Uterus (tissue), 4 donors: ENCODE measurements at places on chromosomes 2 and 18.

- DNase-seq = no peak
Measured at GRCh38 chr2:97359861-97360584, 229.7 kb downstream of the ANKRD36B start.

DNA sequence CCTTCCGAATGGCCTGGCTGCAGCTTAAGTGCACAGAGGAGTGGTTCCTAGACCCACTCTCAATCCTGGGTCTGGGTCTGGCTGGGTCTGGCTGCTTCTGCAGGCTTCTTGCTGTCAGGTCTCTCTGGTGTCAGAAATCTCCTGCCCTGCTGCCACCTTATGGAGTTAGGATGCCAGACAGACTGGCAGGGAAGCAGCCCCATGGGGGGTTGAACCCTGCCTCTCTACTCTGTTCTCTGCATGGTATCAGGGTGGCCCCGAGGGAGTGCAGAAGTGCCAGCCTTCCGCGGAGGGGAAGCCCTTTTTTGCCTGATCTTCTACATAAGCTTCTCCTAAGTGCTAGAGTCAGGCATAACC, 89.4 kb downstream of the ZCCHC2 start:
- DNase-seq = no peak

DNA sequence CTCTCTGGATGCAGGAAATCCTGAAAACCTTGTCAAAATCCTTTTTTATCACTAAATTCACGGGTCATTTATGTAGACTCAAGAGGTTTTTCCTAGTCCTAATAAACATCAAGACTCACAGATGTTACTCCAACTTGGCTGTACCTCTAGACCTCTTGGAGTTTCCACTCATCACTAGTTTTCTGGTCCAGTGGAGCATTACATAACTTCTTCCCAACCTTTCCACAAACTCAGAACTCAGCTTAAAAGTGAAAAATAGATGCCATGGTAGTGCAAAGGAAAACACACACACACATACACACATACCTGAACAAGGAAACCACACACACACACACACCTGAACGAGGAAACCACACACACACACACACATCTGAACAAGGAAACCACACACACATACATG, 807.2 kb downstream of the LRP1B start:
- no peak for DNase-seq

DNA sequence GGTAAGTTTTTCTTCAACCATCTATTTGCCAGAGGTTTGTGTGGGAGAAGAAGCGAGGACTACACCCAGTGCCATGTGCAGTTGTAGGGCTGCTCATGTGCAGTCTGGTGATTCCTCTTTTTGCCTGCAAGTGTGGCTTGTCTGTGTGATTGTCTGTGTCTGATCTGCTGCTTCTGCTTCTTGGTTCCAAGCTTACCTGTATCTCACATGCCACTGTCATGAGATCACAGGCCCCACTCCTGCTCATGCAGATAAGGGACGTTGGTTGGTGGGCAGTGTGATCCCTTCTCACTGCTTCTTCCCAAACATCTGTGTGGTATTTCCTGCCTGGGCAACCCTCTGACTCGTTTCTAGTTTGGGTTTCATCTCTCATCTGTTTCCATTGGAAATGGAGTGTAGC, 27.1 kb downstream of the RRM2 start:
- no peak for DNase-seq
